Posterior cingulate gyrus (tissue), 11 donors: ENCODE measurements at places on chromosomes 16 and 17.
A peak's percentile ranks its signal among the peaks of the same experiment; 100 is the strongest.

DNA sequence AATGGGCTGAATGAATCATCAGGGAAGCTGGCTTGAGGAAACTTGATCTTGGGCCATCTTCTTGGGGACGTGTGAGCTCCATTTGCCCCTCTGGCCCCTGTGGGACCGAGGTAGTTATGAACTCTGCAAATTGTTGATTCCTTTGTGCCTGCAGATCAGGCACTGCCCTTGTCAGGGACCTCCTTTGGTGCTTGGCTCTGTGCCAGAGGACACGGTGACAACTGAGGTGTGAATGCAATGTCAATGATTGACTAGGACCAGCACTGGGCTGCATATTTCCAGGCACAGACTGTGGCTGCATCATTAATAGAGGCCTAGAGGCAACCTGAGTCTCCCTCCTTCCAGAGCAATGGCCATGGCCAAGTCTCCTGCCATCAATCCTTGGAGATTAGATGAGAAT is 23.8 kb downstream of the PDILT start:
- DNase-seq, result no peak

- DNase-seq, result no peak
Observed at GRCh38 chr16:85281181-85281580, 168.9 kb upstream of the CIBAR2 start.

DNA sequence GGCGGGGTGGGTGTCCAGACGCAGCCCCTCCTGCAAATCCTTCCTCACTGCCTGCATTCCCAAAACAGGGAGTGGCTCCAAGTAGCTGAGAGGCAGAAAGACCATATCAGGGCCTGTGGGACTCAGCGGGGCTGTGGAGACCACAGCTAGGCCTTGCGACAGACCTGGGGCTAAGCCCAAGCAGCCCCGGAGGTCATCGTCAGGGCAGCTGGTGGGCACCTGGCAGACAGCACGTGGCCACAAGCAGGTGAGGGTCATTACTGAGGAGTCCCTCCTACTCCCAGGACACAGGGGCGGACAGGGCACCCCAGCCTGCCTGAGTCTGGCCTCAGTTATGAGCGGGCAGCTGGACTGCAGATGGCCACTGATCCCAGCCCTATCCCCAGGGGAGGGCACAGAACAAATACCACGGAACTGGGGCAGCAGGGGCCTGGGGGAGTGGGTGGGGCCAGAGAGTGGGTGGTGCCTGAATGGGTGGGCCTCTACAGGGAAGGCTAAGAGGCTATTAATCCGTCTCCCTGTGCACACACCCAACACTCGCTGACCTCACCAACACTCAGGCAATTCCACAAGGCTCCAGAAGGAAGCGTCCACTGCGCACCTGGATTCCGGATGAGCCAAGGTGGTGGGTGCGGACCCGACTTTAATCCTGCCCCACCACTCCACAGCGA is 8.5 kb downstream of the HS3ST6 start:
- no peak for DNase-seq

GRCh38 chr17:16254773-16255400 is 37.9 kb downstream of the PIGL start:
- no peak for DNase-seq

- no peak for DNase-seq
Observed at GRCh38 chr17:36120221-36120620, 16.6 kb downstream of the CCL4 start.

DNA sequence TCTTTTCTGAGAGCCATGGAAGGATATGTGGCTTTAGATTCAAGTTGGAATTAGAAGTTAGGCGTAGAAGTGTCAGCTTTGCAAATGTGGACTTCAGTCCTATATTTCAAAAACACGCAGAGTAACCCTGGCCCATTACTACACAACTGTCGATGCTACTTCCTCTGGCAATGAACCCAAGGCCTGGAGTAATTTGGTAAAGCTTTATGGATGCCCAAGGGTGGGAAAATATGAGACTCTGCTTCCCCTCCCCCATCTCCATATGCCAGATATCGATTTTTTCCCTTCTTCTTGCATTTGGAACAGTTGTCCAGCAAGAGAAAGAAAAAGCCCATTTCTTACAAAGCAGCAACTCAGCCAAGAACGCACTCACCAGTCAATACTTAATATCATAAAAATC is 2.9 kb upstream of the MAP1LC3B start:
- DNase-seq, result no peak

DNA sequence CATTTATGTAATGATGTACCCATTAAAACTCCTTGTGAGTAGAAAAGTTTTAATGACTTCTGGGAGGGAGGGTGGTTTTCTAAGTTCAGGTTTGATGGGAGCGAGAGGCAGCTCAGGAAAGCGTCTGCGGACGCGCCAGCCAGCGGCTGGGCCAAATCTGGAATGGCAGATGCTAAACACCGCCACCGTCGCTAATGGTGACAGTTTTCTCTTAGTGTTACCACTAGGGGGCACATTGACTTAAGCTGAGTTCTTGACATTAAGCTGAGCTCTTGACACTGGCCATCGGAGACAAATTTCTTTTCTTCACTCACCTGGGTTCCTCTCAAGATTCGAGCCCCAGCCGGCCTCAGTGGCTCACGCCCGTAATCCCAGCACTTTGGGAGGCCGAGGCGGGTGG is 6.7 kb downstream of the TRPV1 start:
- DNase-seq, result peak; percentile 61

GRCh38 chr17:59160157-59161025 is 4.8 kb downstream of the PRR11 start:
- DNase-seq, result no peak

- DNase-seq, result no peak
Observed at GRCh38 chr16:4052801-4053293, 63.4 kb downstream of the ADCY9 start.

GRCh38 chr16:23521037-23521743 is 10.9 kb upstream of the GGA2 start:
- DNase-seq, result no peak

GRCh38 chr17:4901648-4902344 is 1.1 kb downstream of the CHRNE start:
- DNase-seq, result no peak

- no peak for DNase-seq
Observed at GRCh38 chr17:41787021-41787418, 509 bp upstream of the JUP start.

DNA sequence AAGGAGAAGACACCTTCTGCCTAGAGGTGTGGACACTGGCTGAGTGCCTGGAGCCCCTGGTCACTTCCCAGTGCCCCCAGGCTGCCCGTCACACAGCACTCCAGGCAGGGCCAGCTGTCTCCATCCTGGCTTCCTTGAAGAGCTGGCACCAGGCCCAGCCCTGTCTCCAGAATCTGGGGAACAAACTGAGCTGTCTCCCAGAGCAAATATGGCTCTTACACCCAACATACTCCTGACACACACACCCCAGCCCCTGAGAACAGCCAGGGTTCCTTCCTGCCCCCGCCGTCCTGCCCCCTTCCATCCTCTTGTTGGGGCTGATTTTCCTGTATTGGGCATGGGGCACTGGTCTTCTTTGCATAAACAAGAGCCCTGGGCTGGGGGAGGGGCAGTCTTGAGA is 9.1 kb downstream of the NHERF1 start:
- no peak for DNase-seq

GRCh38 chr17:8122422-8122923 is 1.4 kb downstream of the HES7 start:
- DNase-seq, result peak; percentile 24

DNA sequence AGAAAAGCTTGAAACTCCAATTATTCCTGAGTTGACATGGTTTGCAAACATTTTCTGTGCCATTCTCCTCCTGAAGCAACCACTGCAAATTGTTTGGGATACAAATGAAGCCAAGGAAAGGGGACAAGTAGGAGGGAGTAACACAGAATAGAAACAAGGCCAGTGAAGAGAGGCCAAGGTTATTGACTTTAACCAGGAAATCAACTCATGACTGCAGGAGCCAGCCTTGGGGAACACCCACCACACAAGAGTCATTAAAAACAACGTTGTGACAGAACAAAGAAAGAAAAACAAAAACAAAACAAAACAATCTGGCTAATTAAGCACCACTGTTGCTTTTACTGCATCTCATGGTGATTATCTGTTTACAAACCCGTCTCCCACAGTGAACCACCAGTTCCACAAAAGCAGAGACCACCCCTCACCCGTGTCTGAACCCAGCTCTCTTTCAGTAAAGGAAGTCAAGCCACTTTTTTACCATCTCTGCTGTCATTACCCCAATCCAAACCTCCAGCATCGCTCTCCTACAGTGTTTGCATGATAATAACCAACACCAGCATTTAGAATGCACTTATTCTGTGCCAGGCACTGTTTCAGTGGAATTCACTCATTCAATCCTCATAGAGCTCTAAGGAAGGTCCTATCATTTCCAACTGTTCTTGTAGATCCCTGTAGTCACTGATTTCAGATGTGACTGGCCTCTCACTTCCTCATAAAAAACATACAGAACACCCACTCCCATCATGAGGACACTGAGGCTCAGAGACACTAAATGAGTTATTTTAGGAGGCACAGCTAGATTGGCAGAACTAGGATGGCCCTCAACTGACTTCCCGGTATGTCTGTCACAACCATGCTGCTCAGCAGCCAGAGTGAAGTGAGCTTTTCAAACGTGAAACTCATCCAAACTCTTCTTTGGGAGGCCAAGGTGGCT is 2.0 kb downstream of the ZDHHC1 start:
- DNase-seq, result no peak

DNA sequence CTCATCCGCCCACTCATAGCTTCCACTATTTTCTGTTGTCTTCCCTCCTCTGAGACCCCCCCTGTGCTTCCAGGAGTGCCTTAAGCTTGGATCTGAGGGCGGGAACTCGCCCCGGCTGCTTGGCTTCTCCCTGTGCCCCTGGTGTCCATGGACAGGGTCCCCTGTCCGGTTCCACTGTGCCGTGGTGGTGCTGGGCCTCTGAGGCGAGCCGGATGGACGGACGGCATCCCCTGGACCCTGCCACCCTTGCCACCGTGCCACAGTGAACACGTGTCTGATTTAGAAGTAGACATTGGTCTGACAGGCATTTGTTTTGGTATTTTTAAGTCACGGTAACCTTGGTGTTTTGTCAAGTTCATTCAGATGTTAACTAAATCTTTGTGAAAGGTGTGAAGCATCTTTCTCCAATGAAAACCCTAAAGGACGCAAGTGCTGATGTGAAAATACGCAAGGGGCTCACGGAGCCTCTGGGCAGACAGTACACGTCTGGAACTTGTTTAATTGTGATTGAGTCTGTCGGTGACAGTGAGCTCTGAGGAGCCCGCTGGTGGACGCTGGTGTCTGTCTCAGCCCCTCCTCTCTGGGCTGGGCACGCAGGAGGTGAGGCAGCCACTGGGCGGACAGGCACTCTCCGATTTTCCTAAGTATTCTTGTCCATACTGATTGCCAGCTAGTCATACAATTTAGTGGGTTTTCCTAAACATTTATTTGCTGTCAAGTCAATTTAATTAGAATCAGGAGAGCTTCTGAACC is 26.3 kb downstream of the ZNF750 start:
- no peak for DNase-seq

- DNase-seq, result peak; percentile 48
Observed at GRCh38 chr16:5206331-5206990, 108.9 kb upstream of the EEF2KMT start.

DNA sequence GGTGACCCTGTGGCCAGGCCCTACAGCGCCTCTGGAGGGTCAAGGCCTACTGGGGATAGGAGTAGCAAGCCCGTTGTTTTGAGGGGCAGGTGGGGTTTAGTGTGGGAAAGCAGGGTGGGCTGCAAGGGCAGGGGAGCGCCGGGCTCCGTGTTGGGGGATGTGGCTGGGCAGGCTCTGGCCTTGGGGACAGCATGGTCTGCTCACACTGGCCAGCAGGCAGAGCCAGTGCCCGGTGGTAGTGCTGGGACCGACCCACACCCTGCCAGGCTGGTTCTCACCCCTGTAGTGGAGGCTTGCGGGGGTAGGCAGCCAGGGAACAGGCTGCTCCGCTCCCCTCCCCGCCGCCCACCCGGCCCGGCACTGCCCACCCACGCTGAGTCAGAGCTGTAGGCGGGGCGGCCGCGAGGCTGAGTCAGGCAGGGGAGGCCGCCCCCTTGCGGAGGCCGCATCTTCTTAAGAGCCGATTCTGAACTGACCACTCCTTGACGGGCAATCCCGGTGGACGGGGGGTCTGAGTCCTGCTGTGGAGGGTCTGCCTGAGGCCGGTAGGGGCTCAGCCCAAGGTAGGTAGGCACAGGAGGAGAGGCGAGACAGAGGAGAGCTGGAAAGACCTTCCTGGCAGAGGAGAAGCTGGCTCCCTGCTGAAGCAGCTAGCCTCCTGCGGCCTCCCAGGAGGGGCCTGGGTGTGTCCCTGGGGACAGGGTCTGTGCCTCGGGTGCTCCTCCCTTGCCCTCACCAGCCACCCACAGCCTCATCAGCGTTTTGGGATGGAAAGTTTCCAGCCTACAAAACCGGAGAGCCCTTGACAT is 62.4 kb downstream of the BAIAP2 start:
- peak; percentile 82 for DNase-seq

DNA sequence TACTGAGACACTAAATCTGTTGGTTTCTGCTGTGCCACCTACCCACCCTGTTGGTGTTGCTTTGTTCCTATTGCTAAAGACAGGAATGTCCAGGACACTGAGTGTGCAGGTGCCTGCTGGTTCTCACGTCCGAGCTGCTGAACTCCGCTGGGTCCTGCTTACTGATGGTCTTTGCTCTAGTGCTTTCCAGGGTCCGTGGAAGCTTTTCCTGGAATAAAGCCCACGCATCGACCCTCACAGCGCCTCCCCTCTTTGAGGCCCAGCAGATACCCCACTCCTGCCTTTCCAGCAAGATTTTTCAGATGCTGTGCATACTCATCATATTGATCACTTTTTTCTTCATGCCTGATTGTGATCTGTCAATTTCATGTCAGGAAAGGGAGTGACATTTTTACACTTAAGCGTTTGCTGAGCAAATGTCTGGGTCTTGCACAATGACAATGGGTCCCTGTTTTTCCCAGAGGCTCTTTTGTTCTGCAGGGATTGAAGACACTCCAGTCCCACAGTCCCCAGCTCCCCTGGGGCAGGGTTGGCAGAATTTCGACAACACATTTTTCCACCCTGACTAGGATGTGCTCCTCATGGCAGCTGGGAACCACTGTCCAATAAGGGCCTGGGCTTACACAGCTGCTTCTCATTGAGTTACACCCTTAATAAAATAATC is 14.6 kb downstream of the STH start:
- no peak for DNase-seq

GRCh38 chr17:39244600-39245570 is 19.1 kb upstream of the STAC2 start:
- DNase-seq, result peak; percentile 84
